ENCODE measurements at places on chromosomes 5 and 9. TPM values are rescaled to one million over a fixed set of nuclear protein-coding genes. Genes with fewer than 3 reads are reported as not detected.

DNA sequence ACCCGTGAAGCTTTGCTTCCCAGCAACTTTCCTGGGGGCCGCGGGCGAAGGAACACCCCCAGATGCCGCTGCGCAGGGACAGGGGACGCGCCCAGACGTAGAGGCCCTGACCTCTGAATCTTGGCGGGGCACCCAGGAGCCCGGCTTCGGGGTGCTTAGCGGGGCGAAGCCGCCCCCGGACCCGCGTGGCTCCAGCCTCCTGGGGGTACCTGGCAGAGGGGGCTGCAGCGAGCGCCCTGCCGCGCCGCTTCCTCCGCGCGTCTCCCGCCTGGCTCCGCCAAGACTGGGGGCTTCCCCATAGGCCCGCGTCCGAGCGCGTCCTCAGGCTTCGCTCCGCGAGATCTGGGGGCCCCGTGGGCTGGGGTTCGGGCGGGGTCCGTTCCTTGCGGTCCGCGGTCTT, 23.0 kb upstream of the ZNF782 start:
- no peaks in the 10 kb centered on the region for H3K27me3 ChIP-seq
- no peak overlapping the region for H3K27ac ChIP-seq
- DNase-seq = no peak
- no peak overlapping the region for H3K4me3 ChIP-seq
- no peaks in the 10 kb centered on the region for H3K36me3 ChIP-seq

BRINP1 gene
- 8.6 TPM for total RNA-seq

- peak overlapping the region; percentile 89 for H3K27ac ChIP-seq
- DNase-seq = no peak
- no peaks in the 10 kb centered on the region for H3K27me3 ChIP-seq
These were observed 209.2 kb upstream of the PAPPA start for GRCh38 chr9:115944166-115944948.

DNA sequence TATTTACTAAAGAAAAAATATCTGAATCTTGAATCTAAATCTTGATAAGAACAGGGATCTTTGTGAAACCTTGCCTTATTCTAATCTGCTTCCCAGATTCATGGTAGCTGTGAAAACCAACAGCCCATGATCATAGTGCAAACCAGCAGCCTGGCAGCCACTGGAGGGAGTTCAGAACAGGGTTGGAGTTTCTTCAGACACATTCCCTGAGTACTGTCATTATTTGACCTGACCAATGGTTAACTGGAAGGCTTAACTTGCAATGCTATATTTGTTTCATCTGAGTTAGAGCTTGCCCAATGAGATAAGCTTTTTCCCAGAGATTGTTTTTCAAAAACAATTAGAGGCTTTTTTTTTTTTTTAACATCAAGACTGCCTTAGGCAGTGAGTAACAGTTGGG, 47.8 kb downstream of the LOX start:
- H3K4me1 ChIP-seq = no peaks in the 10 kb centered on the region
- peaks cover 12% of the 10 kb centered on the region for H3K36me3 ChIP-seq
- DNase-seq = no peak
- H3K4me3 ChIP-seq = no peak overlapping the region

DNA sequence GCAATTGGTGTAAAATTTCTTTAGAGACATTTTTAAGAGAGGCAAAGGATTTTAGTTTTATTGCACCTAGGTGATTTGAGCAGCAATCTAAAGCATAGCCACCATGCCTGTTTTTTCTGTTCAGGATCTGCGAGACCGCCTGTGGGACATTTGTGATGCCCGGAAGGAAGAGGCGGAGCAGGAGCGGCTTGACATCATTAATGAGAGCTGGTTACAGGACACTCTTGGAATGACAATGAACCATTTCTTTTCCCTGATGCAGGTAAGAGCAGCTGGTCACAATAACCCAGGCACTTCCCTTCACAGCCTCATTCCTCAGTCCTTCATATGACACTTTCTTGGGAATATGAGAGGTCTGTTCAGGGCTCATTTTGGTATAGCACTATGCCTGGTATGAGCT, 103.2 kb upstream of the IL7R start:
- H3K4me3 ChIP-seq = no peak overlapping the region
- H3K27me3 ChIP-seq = no peaks in the 10 kb centered on the region
- DNase-seq = no peak
- H3K27ac ChIP-seq = no peak overlapping the region
- H3K36me3 ChIP-seq = no peaks in the 10 kb centered on the region
- no peaks in the 10 kb centered on the region for H3K4me1 ChIP-seq

DNA sequence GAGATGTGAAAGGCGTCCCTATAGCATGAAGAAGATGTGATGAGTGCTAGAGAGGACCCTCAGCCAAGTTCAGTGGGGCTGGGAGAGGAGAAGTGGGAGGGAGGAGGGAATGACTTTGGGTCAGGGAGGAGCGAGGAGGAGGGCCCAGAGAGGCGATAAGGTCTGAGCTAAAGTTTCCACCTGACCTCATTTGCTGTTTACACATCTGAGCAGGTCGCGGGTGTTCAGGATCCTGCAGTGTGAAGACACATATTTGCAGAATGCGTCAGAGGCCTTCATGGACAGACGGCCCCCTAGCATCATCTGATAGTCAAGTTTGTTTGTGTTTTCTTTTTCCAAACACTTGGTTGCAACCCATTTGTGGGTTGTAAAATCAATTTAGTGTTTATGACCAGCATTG, 18.9 kb upstream of the IGFBPL1 start:
- H3K36me3 ChIP-seq = no peaks in the 10 kb centered on the region
- H3K4me1 ChIP-seq = peaks cover 8% of the 10 kb centered on the region
- H3K27ac ChIP-seq = no peak overlapping the region
- DNase-seq = no peak

DNA sequence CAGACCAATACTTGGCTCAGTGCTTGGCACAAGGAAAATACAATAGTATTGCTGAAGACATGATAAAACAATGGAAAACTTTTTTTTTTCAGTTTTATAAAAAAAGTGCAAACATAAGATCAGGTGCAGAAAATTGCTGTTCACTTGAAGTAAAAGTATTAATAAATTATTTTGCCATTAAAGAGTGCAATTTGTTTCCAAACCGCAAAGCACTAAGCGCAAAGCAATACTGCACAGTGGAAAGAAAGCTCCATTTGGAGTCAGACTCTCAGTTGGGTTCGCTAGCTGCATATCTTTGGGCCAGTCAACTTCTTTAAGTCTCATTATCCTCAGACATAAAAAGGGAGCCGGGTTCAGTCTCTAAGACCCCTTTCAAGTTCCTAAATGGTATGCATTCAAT, 45.8 kb downstream of the MEF2C start:
- H3K4me3 ChIP-seq = no peak overlapping the region
- no peak for DNase-seq
- H3K4me1 ChIP-seq = peaks cover 7% of the 10 kb centered on the region
- no peaks in the 10 kb centered on the region for H3K27me3 ChIP-seq
- no peak overlapping the region for H3K27ac ChIP-seq

CDC20B gene
- 0.38 TPM for total RNA-seq

GRCh38 chr5:95939465-95939864, 22.2 kb downstream of the ELL2 start:
- no peak overlapping the region for H3K27ac ChIP-seq
- peaks cover 12% of the 10 kb centered on the region for H3K4me1 ChIP-seq
- no peak overlapping the region for H3K4me3 ChIP-seq
- H3K36me3 ChIP-seq = peaks cover 6% of the 10 kb centered on the region

SVEP1 gene
- total RNA-seq = 7.9 TPM

FOXD4 gene
- total RNA-seq = 0.17 TPM

- H3K4me3 ChIP-seq = no peak overlapping the region
- H3K36me3 ChIP-seq = no peaks in the 10 kb centered on the region
- peaks cover 5% of the 10 kb centered on the region for H3K4me1 ChIP-seq
- H3K27ac ChIP-seq = no peak overlapping the region
- H3K27me3 ChIP-seq = peaks cover 20% of the 10 kb centered on the region
These were observed 30.1 kb downstream of the TSPAN17 start for GRCh38 chr5:176677209-176677939.

DNA sequence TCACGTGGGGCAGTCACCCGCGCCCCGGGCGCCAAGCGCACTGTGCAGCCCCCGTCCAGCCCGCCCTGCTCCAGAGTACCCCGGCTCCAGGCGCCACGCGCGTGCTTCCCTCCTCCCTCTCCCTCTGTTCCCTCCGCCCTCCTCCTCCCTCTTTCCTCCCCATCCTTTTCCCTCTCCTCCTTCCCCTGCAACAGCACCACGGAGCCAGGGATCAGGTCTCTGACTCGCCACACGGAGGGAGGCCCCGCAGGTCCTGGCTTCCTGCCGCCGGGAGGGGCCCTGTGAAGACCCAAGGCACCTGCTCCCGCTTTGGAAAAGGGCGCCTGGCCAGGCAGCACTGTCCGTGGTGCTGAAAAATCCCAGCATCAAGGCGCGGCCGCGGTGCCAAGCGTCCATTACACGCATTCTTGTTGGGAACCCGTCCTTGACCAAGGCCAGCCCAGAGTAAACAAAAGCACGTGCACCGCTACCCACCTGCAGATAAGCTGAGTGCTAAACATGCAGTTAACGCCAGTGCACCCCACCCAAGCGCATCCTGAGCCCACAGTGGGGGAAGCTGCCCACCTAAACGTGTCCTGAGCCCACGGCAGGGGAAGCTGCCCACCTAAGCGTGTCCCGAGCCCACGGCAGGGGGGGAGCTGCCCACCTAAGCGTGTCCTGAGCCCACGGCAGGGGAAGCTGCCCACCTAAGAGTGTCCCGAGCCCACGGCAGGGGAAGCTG, 21.7 kb downstream of the SLC6A18 start:
- no peak overlapping the region for H3K4me3 ChIP-seq
- H3K4me1 ChIP-seq = no peaks in the 10 kb centered on the region
- no peaks in the 10 kb centered on the region for H3K36me3 ChIP-seq
- peaks cover 7% of the 10 kb centered on the region for H3K27me3 ChIP-seq
- DNase-seq = peak; percentile 84

DAB2IP gene
- total RNA-seq = 57.2 TPM

- no peaks in the 10 kb centered on the region for H3K36me3 ChIP-seq
- no peak for DNase-seq
- H3K27me3 ChIP-seq = no peaks in the 10 kb centered on the region
- no peak overlapping the region for H3K4me3 ChIP-seq
These were observed 2104.1 kb upstream of the ACO1 start for GRCh38 chr9:30280229-30280900.

GRCh38 chr5:1912951-1913565, 30.3 kb upstream of the IRX4 start:
- no peaks in the 10 kb centered on the region for H3K4me1 ChIP-seq
- peaks cover 23% of the 10 kb centered on the region for H3K27me3 ChIP-seq
- DNase-seq = no peak
- no peak overlapping the region for H3K4me3 ChIP-seq
- H3K27ac ChIP-seq = no peak overlapping the region

FAM193B gene
- total RNA-seq = 103 TPM

- H3K27me3 ChIP-seq = peaks cover 13% of the 10 kb centered on the region
- no peak overlapping the region for H3K27ac ChIP-seq
- H3K36me3 ChIP-seq = no peaks in the 10 kb centered on the region
- no peak for DNase-seq
- peak overlapping the region; percentile 87 for H3K4me3 ChIP-seq
- H3K4me1 ChIP-seq = peaks cover 13% of the 10 kb centered on the region
These were observed 5.8 kb downstream of the RGS14 start for GRCh38 chr5:177363565-177363964.

FYB1 gene
- 0.33 TPM for total RNA-seq

GRCh38 chr9:7137040-7137439, 379.3 kb downstream of the KDM4C start:
- H3K4me3 ChIP-seq = no peak overlapping the region
- H3K27me3 ChIP-seq = no peaks in the 10 kb centered on the region
- H3K4me1 ChIP-seq = no peaks in the 10 kb centered on the region
- H3K27ac ChIP-seq = no peak overlapping the region

GRCh38 chr5:180090769-180091546, 19.4 kb upstream of the RNF130 start:
- peak overlapping the region; percentile 85 for H3K4me3 ChIP-seq
- H3K27me3 ChIP-seq = peaks cover 10% of the 10 kb centered on the region
- no peak for DNase-seq
- peaks cover 14% of the 10 kb centered on the region for H3K4me1 ChIP-seq

DNA sequence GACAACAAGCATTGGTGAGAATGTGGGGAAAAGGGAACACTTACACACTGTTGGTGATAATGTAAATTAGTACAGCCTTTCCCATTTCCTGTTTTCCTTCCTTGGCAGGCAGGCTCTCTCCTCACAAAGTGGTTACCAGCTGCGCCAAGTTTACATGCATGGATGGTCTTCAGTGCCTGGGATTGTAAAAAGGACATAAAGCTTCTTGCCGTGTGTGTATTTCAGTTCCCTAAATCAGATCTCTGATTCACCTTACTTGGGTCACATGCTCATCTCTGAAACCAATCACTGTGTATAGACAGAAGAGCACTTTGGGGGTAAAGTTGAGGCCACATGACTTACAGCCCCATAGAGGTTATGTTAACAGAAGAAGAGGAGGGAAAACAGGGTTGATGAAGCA, 92.8 kb downstream of the CAVIN4 start:
- no peaks in the 10 kb centered on the region for H3K4me1 ChIP-seq
- H3K27me3 ChIP-seq = no peaks in the 10 kb centered on the region
- H3K27ac ChIP-seq = no peak overlapping the region
- no peak overlapping the region for H3K4me3 ChIP-seq
- DNase-seq = no peak

- H3K4me1 ChIP-seq = no peaks in the 10 kb centered on the region
- H3K4me3 ChIP-seq = no peak overlapping the region
- no peaks in the 10 kb centered on the region for H3K27me3 ChIP-seq
- DNase-seq = no peak
- no peak overlapping the region for H3K27ac ChIP-seq
These were observed 89.2 kb upstream of the GRHPR start for GRCh38 chr9:37333288-37333687.

INSL6 gene
- not detected for total RNA-seq

GRCh38 chr5:61802456-61802855, 470.4 kb downstream of the ZSWIM6 start:
- H3K4me1 ChIP-seq = no peaks in the 10 kb centered on the region
- no peak overlapping the region for H3K4me3 ChIP-seq

DNA sequence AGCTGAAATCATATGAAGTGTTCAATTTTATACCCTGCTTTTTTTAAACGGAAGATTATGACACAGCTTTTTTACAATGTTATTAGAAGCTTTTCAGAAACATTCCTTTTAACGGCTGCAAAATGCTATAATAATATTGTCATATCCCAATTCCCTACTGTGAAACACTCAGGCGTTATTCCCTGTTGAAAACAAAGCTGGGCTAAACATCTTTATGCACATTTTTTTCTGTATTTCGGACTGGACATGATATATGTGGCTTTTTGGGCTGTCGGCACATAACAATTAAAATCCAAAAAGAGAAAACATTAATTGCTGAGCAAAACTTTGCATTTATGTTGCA, 12.0 kb upstream of the CTSL start:
- H3K27ac ChIP-seq = no peak overlapping the region
- peaks cover 26% of the 10 kb centered on the region for H3K4me1 ChIP-seq
- no peak for DNase-seq
- H3K27me3 ChIP-seq = no peaks in the 10 kb centered on the region
- no peak overlapping the region for H3K4me3 ChIP-seq
- peaks cover 6% of the 10 kb centered on the region for H3K36me3 ChIP-seq

EDIL3 gene
- total RNA-seq = 15.4 TPM

- no peak overlapping the region for H3K4me3 ChIP-seq
- no peak overlapping the region for H3K27ac ChIP-seq
- peaks cover 29% of the 10 kb centered on the region for H3K4me1 ChIP-seq
- DNase-seq = no peak
- H3K36me3 ChIP-seq = no peaks in the 10 kb centered on the region
These were observed 21.8 kb upstream of the CPEB4 start for GRCh38 chr5:173866243-173866857.

TRMO gene
- total RNA-seq = 13.9 TPM

FGF1 gene
- total RNA-seq = 0.12 TPM

TRAPPC13 gene
- 18.0 TPM for total RNA-seq

Data from type B pancreatic cell (in vitro differentiated cells).